ENCODE measurements at places on chromosomes 7 and 10.

DNA sequence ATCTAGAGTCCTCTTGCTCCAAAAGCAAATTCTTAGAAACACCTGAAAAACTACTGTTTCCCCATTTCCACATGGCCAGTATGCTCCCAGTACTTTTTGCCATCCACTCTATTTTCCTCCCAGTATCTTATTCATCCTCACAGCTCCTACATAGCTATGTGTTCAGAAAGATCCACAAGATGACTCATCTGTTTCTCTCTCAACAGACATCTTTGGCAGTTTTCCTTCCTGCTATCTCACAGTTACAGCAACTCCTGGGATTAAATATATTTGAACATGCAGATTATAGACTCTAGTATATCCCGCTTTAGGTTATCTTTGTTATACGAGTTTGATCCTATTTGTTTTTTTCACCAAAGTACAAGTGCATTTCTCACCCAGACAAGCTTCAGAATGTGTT is 675.6 kb upstream of the POT1 start:
- no peak for DNase-seq

- no peak for DNase-seq
Measured at GRCh38 chr7:50371551-50372021, 67.1 kb downstream of the IKZF1 start.

GRCh38 chr10:33801705-33802104 is 467.2 kb upstream of the NRP1 start:
- DNase-seq = no peak

- DNase-seq = no peak
Measured at GRCh38 chr7:81680120-81680519, 89.7 kb downstream of the HGF start.

DNA sequence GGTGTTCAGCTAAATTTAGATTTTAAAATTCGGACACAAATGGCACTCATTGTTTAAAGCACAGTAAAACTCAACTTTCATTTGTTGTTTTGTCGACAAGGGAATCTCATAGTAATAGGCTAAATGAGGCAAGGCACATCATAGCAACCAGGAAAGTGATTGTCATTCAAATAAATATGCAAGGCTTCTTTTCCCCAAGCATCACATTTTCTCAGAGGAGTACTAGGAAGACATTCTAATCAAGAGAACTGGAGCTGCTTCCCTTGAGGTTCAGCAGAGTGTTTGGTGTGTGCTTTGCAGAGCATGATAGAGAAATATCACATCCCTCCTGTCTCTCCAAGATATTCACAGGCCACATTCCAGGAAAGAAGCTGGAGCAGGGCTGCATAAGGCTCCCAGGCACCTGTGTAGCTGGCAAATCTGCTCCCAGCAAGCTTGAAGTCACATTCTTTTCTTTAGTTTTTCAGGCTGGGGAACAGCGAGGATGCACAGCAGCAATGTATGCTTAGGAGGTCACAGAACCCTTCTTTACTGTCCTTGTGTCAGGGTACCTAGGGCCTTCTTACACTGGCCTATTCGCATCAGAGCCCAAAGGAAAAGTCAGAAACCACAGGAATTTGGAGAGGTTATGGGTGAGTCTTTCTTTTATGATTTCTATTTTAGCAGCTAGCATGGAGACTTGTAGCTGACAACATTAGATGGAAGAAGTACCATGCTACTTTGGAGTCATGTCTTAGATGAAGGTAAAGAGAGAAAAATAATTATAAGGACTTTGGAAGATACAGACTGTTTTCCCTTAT is 95.9 kb upstream of the HDAC9 start:
- DNase-seq = no peak
